ENCODE measurements at places on chromosomes 5 and 9.

GRCh38 chr9:108056805-108057386, 567.3 kb upstream of the KLF4 start:
- no peak for DNase-seq

DNA sequence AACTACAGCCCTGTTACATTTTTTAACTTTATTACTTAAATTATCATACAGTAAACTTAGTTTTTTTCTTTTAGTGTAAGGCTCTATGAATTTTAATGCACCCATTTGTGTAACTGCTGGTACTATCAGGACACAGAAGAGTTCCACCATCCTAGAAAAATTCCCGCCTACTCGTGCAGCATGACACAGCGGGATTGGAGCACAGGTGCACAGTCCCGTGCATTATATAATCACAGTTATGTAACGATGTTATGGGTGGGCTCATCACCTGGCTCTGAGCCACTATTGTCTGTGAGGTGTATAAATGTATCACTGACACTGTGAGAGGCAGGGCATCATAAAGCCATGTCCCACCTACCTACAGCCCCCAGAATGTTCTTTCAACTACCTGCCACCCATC, 80.7 kb downstream of the DRD1 start:
- DNase-seq, result no peak

- no peak for DNase-seq
These were observed 124.6 kb downstream of the SNCAIP start for GRCh38 chr5:122436615-122437014.

DNA sequence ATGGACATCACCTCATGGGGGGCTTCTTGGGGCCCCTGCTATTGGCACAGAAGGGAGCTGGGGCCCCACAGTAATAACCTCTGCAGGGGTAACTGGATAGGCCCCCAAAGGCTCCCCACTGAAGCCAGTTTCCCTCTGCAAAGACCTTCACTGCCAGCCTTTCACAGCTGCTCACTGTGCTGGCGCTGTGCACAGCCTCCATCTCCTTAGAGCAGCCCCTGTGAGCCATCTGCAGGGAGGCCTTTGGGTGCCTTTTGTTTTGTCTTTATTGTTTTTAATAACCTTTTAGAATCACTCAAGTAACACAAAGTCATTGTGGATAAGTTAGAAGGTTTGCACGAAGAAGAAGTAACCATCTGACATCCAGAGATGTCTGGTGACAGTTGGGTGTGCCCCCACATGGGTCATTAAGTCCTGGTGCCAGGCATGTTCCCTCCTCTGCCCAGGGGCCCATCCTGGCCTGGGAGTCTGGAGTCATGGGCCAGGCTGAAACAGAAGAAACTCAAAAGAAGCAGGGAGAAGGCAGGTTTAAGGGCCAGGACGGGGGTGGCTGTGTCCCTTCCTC, 42.7 kb downstream of the NCS1 start:
- DNase-seq, result no peak

DNA sequence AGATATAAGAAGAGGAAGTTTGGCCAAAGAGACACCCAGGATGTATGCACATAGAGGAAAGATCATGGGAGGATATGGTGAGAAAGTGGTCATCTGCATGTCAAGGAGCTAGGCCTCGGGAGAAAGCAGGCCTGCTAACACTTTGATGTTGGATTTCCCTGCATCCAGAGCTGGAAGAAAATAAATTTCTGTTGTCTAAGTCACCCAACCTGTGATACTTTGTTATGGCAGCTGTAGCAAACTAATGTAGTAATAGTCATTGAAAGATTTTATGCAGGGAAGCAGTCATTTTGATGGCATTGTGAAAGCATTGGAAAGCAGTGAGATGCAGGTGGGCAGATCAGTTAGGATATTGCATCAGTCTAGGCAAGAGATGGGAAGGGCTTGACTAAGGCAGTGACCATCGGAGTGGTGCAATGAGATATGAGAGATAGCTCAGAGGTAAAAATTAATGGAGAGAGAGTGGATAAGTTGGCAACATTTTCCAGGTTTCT, 24.5 kb upstream of the FOCAD start:
- no peak for DNase-seq
